ENCODE measurements at places on chromosomes 1 and 21. TPM values are rescaled to one million over a fixed set of nuclear protein-coding genes. Genes with fewer than 3 reads are reported as not detected.

GRCh38 chr1:93820554-93821422, 58.2 kb downstream of the DNTTIP2 start:
- H3K4me3 ChIP-seq, result no peak overlapping the region
- H3K36me3 ChIP-seq, result no peaks in the 10 kb centered on the region
- H3K27me3 ChIP-seq, result no peaks in the 10 kb centered on the region
- H3K27ac ChIP-seq, result no peak overlapping the region
- H3K4me1 ChIP-seq, result no peaks in the 10 kb centered on the region

GRCh38 chr1:154386643-154387352, 18.3 kb upstream of the IL6R start:
- no peak for DNase-seq
- peaks cover 19% of the 10 kb centered on the region for H3K4me1 ChIP-seq
- H3K27ac ChIP-seq, result peak overlapping the region; percentile 7
- H3K27me3 ChIP-seq, result no peaks in the 10 kb centered on the region
- H3K4me3 ChIP-seq, result peak overlapping the region; percentile 6

DNA sequence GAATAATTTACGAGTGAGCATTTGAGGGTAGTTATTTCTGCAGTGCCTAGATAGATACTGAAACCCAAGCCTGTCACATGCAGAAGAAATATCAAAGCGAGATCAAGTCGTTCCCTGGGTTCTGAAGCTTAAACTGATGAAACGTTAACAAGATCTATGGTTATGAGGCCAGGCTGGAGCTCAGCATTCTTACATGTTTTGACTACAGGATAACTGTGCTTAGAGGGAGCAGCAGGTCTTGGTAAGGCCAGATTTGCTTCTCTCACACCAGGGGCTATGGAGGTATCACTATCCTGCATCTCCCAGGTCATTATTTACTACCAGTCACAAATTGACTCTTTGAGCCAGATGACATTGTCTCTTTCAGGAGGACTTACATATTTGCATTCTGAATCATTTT, 1401.4 kb upstream of the PRMT6 start:
- no peaks in the 10 kb centered on the region for H3K36me3 ChIP-seq
- no peaks in the 10 kb centered on the region for H3K27me3 ChIP-seq
- no peak overlapping the region for H3K4me3 ChIP-seq
- no peak overlapping the region for H3K27ac ChIP-seq
- no peak for DNase-seq

Gene S100A7
- not detected for total RNA-seq

GRCh38 chr1:15326691-15327588, 79.9 kb downstream of the FHAD1 start:
- H3K36me3 ChIP-seq, result no peaks in the 10 kb centered on the region
- no peaks in the 10 kb centered on the region for H3K4me1 ChIP-seq
- H3K27me3 ChIP-seq, result peaks cover 14% of the 10 kb centered on the region
- H3K4me3 ChIP-seq, result no peak overlapping the region
- H3K27ac ChIP-seq, result no peak overlapping the region
- DNase-seq, result no peak

DNA sequence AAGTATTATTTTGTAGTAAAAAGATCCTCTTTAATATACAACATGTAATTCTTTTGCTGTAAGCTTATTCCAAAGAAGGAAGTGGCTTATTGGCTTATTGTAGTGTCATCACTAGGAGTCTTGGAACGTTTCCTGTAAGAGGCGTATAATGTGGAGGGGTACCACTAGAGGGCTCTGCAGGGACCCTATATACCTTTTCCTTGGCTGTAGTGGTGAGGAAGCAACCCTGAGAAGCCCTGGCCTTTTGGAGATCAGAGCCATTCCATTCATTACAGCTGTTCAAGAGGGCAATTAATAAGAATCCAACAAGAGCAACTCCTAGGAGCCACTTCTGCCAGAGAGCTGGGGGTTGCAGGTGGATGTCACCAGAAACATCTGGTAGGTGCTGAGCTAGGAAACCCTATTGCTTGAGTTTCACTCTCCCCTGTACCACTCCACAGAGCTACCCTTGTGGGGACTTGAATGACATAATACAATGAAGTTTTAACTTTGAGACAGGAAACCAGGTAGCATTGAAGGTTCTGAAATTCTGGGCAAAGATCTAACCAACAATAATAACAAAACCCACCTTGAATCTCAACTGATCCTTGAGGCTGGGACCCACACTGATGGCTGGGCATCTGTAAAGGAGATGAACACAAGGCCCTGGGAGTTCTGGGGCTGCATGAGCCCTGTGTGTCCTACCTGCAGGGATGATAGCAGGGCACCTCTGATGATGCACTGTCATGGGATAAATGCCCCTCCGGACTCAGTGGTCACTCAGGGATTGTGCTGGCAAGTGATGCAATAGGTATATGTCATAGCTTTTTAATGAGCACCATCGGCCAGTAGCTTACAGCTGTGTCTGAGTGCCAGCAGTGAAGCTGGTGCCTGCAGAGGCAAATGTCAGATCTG, 160.2 kb upstream of the COA6 start:
- H3K4me3 ChIP-seq, result peak overlapping the region; percentile 71
- DNase-seq, result peak; percentile 33
- H3K27me3 ChIP-seq, result peaks cover 69% of the 10 kb centered on the region
- H3K4me1 ChIP-seq, result no peaks in the 10 kb centered on the region
- peaks cover 11% of the 10 kb centered on the region for H3K36me3 ChIP-seq

GRCh38 chr1:207268337-207268736, 53.1 kb upstream of the CD55 start:
- H3K36me3 ChIP-seq, result no peaks in the 10 kb centered on the region
- no peaks in the 10 kb centered on the region for H3K27me3 ChIP-seq
- no peak overlapping the region for H3K4me3 ChIP-seq
- H3K4me1 ChIP-seq, result no peaks in the 10 kb centered on the region
- no peak for DNase-seq
- H3K27ac ChIP-seq, result no peak overlapping the region

Gene NLRP3
- total RNA-seq, result 0.32 TPM

DNA sequence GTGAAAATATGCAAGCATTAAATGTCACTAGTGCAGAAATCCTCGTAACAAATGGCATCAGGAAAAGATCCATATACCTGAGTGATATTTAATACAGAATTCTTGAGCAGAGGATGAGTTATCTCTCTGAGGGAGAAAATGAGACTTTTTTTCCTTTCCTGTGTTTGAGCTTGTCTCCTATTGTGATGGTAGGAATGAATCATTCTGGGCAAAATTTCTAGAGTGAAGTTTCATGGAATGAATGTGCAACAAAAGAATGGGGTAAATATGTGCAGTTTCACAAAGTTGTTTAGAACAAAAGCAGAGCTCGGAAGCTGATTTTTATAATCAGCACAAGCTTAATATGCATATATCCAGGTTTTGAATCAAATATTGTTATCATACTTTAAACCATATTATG, 4.6 kb downstream of the CTPS1 start:
- no peak overlapping the region for H3K27ac ChIP-seq
- peaks cover 33% of the 10 kb centered on the region for H3K4me1 ChIP-seq
- no peak overlapping the region for H3K4me3 ChIP-seq
- peaks cover 70% of the 10 kb centered on the region for H3K36me3 ChIP-seq
- no peak for DNase-seq
- no peaks in the 10 kb centered on the region for H3K27me3 ChIP-seq

- no peak overlapping the region for H3K4me3 ChIP-seq
- H3K27ac ChIP-seq, result no peak overlapping the region
- no peaks in the 10 kb centered on the region for H3K27me3 ChIP-seq
- H3K4me1 ChIP-seq, result peaks cover 32% of the 10 kb centered on the region
These were observed 49.7 kb downstream of the RAP1GAP start for GRCh38 chr1:21619375-21619947.

Gene LCE2B
- total RNA-seq, result not detected

- H3K27me3 ChIP-seq, result no peaks in the 10 kb centered on the region
- H3K27ac ChIP-seq, result no peak overlapping the region
- H3K4me3 ChIP-seq, result no peak overlapping the region
These were observed 124.2 kb upstream of the B3GALT2 start for GRCh38 chr1:193310564-193310963.

DNA sequence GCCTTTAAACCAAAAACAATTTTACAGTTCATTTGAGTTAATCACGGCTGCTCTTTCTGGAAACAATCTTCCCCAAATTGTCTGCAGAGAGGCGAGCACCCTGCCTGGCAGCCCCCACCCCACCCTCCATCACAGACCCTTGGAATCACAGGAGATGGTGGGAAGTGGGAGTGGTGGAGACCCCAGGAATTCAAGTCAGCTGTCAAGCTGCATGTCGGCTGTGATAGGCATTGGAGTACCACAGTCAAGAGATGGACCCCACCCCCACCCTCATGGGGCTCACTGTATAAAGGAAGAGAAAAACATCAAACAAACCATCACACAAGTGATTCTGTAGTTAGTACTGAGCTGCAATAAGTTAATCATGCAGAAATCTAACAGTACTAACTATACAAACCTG, 360.4 kb downstream of the MATN1 start:
- H3K27me3 ChIP-seq, result peaks cover 87% of the 10 kb centered on the region
- no peak overlapping the region for H3K27ac ChIP-seq
- DNase-seq, result no peak
- no peaks in the 10 kb centered on the region for H3K4me1 ChIP-seq

- peaks cover 48% of the 10 kb centered on the region for H3K4me1 ChIP-seq
- H3K4me3 ChIP-seq, result peak overlapping the region; percentile 75
- peak overlapping the region; percentile 60 for H3K27ac ChIP-seq
- no peaks in the 10 kb centered on the region for H3K27me3 ChIP-seq
- H3K36me3 ChIP-seq, result peaks cover 99% of the 10 kb centered on the region
These were observed 3.2 kb downstream of the F3 start for GRCh38 chr1:94538243-94538827.

GRCh38 chr1:61904354-61904753, 162.1 kb downstream of the PATJ start:
- H3K4me3 ChIP-seq, result no peak overlapping the region
- no peaks in the 10 kb centered on the region for H3K36me3 ChIP-seq
- H3K27ac ChIP-seq, result no peak overlapping the region
- DNase-seq, result no peak
- H3K4me1 ChIP-seq, result no peaks in the 10 kb centered on the region

- H3K36me3 ChIP-seq, result peaks cover 4% of the 10 kb centered on the region
- peaks cover 31% of the 10 kb centered on the region for H3K4me1 ChIP-seq
- H3K27me3 ChIP-seq, result no peaks in the 10 kb centered on the region
- H3K27ac ChIP-seq, result no peak overlapping the region
These were observed 71.0 kb downstream of the HIVEP3 start for GRCh38 chr1:41847733-41848132.

DNA sequence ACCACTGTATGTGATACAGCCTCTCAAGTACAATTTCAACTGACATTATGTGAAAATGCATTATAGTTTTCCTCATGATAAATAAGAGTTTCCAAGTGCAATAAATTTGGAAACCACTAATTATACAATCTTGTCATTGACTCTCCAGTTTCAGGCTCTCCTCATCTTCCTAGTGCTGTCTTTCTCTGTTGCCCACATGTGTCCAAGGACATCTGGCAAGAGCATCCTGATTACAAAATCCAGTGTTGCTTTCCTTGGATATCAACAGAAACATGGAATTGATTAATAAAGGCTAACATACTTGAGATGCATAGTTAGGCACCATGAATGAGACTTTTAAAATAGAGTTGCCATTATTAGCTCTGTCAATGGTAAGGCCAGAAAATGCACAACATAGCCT, 15.6 kb upstream of the MAP10 start:
- peaks cover 9% of the 10 kb centered on the region for H3K4me1 ChIP-seq
- no peak overlapping the region for H3K4me3 ChIP-seq
- no peak overlapping the region for H3K27ac ChIP-seq
- DNase-seq, result no peak
- peaks cover 15% of the 10 kb centered on the region for H3K27me3 ChIP-seq

DNA sequence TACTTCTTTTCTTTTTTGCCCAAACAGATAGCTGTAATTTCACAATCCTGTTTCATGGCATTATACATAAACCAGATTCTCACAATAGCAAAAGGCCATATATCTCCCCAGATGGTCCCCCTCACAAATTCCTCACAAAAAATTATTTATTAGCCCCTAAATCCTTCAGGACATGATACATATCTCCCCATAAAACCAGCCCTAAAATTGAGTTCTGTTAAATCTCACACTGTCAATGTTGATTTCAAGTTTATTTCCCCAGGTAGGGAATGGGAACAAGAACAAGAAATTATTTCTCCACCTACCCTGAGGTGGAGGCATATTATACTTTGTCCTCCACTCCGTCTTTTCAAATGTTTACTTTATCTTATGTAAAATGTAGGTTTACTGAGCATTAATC, 163.4 kb upstream of the CHRM3 start:
- DNase-seq, result no peak
- H3K4me1 ChIP-seq, result peaks cover 3% of the 10 kb centered on the region
- no peaks in the 10 kb centered on the region for H3K36me3 ChIP-seq
- no peak overlapping the region for H3K27ac ChIP-seq

DNA sequence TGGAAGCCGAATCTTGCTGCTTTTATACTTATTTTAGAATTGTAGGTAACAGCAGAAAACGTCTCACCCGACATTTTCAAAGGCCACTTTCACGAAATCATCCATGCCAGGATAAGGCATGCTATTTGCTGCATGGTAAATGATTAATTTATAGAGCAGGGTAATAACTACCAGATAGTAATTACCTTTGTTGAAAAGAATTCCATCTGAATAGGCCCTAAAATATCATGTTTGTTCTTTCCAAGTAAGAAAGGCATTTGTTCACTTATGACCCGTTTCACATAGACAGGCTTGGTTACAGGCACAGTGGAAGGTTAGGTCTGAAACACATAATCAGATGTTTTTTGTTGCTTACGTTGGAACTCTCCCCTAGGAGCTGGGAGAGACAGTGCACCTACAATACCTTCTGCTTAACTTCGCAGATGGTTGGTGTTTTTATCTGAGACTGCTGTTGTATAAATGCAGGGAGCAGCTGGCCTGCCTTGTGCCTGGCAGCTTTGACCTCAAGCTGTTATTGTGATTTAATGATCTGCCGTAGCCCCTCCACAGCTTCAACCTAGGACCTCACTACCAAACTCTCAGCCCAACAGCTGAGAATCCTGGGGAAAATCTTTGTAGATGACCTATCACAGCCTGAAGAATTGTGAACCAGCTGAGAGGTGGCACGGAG, 1.6 kb downstream of the SLC44A3 start:
- H3K36me3 ChIP-seq, result peaks cover 34% of the 10 kb centered on the region
- H3K27me3 ChIP-seq, result no peaks in the 10 kb centered on the region
- H3K4me1 ChIP-seq, result peaks cover 37% of the 10 kb centered on the region
- no peak for DNase-seq

DNA sequence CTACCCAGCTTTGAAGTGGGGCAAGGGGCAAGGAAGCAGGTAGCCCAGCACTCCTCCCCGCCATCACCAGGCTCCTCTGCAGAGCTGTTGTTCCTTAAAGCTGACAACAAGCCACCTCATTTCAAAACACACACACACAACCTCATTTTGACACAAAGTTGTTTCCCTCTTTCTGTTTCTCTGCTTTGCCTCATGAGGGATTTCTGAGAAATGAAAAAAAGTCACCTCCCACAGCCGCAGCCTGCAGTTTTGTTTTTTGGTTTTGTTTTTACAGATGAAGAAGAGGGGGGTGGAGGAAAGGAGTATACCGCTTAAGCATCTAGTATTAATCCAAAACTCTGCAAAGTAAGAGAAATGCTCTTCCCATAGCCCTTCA, 12.1 kb downstream of the MCL1 start:
- peak overlapping the region; percentile 66 for H3K4me3 ChIP-seq
- peaks cover 67% of the 10 kb centered on the region for H3K4me1 ChIP-seq
- peaks cover 93% of the 10 kb centered on the region for H3K36me3 ChIP-seq
- H3K27ac ChIP-seq, result peak overlapping the region; percentile 91
- DNase-seq, result no peak

GRCh38 chr1:34688006-34688741, 66.7 kb upstream of the GJB5 start:
- peak; percentile 51 for DNase-seq
- H3K27ac ChIP-seq, result no peak overlapping the region
- no peak overlapping the region for H3K4me3 ChIP-seq
- no peaks in the 10 kb centered on the region for H3K27me3 ChIP-seq

Gene TBX19
- 3.3 TPM for total RNA-seq

- peaks cover 51% of the 10 kb centered on the region for H3K36me3 ChIP-seq
- H3K27ac ChIP-seq, result no peak overlapping the region
- peak overlapping the region; percentile 83 for H3K4me3 ChIP-seq
These were observed 1.7 kb downstream of the SNAP47 start for GRCh38 chr1:227736814-227737432.

Gene NGF
- not detected for total RNA-seq
